ENCODE measurements at places on chromosomes 6 and 20.

GRCh38 chr6:31402324-31403282 lies 792 bp upstream of the MICA start:
- peak; percentile 56 for DNase-seq

- peak; percentile 9 for DNase-seq
Observed at GRCh38 chr20:23200914-23201313, 114.8 kb upstream of the CD93 start.

DNA sequence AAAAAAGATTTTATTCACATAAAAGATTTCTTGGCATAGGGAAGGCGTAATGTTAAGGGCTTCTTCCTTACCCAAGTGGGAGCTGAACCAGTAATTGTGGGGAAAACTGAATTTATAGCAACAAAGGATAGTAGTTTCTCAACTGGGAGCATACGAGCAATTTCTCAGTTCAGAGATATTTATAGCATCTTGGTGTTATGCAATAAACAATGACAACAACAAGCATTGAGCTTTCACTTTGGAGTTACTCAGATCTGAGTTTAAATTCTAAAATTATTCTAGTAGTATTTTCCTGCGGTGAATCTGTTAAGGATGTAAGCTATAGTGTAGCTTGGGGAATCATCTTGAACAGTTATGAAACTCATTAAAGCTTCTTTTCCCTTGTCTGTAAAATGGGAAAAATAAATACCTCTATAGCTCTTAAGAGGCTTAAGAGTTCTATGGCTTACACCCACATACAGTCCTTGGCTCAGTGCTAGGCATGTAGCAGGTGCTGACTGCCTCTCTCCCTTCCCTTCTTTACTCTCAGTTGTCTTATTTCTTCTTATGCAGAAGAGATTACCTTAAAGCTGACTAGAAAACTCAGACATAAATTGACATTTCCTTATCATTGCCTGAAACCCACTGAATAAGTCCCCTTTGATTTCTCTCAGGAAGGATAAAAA lies 58.8 kb downstream of the SAMD5 start:
- no peak for DNase-seq

DNA sequence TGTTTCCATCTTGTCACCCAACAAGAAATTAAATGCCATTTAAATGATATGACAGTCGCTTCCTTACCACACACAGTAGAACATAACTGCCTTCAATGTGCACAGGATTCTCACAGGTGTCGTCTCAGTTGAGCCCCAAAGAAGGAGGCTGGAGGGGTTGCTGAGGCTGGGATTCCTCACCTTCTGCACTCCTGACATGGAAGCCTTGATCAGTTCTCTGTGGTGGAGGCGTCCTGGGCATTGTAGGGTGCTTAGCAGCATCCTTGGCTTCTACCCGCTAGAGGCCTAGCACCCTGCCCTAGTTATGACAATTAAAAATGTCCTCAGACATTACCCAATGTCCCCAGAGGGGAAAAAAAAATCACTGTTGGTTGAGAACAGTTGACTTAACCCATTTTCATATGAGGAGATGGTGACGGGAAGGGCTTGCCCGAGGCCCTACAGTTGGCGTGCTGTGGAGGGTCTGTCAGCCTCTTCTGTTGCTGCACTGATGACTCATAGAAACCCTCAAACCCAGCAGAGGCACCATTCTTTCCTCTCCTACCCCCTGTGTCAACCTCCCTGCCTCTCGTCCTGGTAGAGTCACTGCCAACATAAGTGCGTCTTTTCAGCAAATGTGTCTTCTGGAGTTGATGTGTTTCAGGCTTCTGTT lies 19.3 kb upstream of the ZNF831 start:
- DNase-seq = peak; percentile 80

DNA sequence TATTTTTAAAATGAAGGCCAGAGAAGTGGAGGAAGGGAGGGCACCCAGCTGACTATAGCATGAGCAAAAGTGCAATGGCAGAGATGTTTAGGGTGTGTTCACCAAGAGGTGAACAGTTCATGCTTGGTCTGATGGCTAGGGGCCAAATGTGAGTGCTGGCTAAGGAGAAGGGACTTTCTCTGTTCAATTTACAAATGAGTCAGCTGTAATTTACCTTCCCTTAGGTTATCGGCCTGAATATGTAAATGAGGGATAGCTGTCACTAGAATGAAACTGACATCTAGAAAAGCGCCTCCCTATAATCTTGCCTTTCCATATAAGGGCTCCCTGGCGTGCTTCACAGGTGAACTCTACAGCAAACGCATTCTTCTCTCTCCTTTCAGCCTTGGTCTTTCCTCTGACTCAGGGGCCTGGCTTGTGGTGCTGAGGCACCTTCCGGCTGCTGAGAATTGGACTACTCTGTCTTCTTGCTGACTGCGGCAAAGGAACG lies 114.7 kb upstream of the BACH2 start:
- peak; percentile 88 for DNase-seq

GRCh38 chr6:90729057-90729456 lies 142.2 kb upstream of the MAP3K7 start:
- no peak for DNase-seq

- DNase-seq = no peak
Observed at GRCh38 chr20:9510911-9511310, 3.5 kb upstream of the LAMP5 start.

GRCh38 chr6:169839493-169839892 lies 88.1 kb downstream of the ERMARD start:
- DNase-seq = no peak
